ENCODE measurements at places on chromosomes 3 and 15.
A peak's percentile ranks its signal among the peaks of the same experiment; 100 is the strongest.

GRCh38 chr15:76363251-76363650, 26.7 kb downstream of the ISL2 start:
- DNase-seq: no peak

- DNase-seq: peak; percentile 43
These were observed at the start of gene COMMD4 for GRCh38 chr15:75335705-75336355. Gene COMMD4, plus strand, starts transcription at chr15:75336063. Its CDS starts 27 bp downstream, at chr15:75336090.

- no peak for DNase-seq
These were observed 386.9 kb downstream of the FEZF2 start for GRCh38 chr3:61986473-61986872.

- DNase-seq: no peak
These were observed 22.0 kb downstream of the STARD5 start for GRCh38 chr15:81301815-81302399.

DNA sequence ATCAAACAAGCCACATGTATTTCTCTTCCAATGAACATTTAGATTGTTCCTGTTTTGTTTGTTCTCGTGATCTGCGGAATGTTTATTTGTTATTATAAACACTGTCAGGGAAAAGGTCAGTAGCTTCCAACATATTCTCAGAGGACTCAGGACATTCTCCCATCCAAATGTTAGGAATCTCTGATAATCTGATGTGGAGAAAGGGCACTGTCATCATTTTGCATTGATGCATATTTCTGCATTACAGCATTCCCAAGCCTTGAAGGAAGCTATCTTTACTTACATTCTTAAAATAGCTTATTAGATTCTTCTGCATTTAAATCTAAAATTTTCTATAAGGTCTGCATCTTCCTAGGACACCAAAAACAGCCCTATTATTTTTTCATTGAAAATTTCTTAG, 10.3 kb downstream of the MYO1E start:
- DNase-seq: no peak
